ENCODE measurements at places on chromosomes 1 and 21.

DNA sequence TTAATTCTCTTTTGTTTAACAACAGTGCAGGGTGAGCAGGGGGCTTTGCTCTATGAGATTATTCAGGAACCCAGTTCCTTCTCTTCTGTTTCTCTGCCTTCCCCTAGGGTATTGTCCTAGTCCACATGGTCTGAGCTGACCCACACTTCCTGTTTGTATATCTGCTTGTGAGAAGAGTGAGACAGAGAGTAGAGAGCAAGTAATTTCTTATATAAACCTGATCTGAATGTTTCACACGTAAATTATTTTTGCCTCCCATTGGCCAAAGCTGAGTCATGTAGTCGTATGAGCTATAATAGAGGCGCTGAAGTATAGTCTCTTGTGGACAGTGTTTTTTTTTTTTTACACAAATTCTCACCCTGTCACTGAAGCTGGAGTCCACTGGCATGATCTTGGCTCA lies 134.2 kb upstream of the SERTAD4 start:
- DNase-seq: no peak

DNA sequence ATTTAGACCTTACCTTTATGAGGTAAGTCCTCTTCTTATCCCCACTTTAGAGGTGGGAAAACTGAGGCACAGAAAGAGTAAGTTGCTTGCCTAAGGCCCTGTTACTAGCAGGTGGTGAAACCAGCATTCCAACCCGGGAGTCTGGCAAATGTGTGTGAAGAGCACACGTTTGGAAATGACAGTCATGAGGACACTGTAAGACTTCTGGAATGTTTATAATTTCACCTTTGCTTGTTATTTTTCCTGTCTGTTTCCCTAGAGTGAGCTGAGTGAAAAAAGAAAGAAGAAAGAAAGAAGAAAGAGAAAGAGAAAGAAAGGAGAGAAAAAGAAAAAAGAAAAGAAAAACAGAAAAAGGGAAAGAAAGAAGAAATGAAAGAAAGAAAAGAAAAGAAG lies 21.2 kb upstream of the LGALS8 start:
- DNase-seq: peak; percentile 46

- no peak for DNase-seq
Observed at GRCh38 chr1:168752171-168752832, 23.3 kb upstream of the DPT start.

DNA sequence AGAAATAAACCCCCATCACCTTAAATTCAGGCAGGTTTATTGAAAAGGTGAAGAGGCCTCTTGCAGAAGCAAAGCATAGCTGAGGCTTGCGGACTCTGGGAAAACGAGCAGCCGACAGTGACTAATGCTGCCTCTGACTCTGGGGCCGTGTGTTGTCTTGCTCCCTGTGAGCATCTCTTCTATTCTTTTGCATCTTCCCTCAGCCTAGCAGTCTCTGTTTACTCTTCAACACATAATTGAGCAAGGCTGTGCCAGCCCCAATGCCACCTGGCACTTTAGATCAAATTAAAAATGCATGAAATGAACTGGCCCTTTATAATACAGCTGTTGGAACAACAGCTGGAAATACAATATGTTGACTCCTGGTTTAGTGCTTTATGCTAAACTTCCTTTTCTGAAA lies 18.4 kb upstream of the REG4 start:
- no peak for DNase-seq

- no peak for DNase-seq
Observed at GRCh38 chr1:114153261-114154145, at the start of gene SYT6. Gene SYT6 (minus strand): TSS chr1:114153869. CDS start chr1:114153772, 97 bp downstream.

GRCh38 chr1:227785094-227785804 lies 30.2 kb upstream of the PRSS38 start:
- DNase-seq: no peak

DNA sequence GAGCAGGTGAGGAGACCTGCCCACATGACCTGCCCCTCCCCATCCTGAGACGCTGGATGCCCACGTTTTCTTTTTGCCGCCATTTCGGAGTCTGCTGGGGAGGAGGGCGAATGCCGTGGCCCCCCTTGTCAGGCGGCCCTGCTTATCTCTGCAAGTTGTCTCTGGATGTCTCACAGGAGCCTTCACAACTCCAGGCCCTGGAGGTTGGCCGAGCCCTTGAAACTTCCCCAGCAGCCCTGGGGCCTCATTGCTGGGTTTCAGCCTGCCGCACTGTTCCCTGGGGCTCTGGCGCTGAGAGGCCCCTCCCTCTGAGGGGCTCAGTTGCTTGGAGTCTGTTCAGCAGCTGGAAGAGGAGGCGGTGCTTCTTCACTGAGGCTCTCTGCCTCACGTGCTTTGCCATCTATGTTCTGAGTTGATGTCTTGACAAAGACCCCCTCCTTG lies 29.8 kb upstream of the ZBTB21 start:
- peak; percentile 96 for DNase-seq

Data from IMR-90 (cell line).